ENCODE measurements at places on chromosomes 4 and X.

GRCh38 chrX:19747652-19748610 is 139.5 kb downstream of the SH3KBP1 start:
- peaks cover 40% of the 10 kb centered on the region for H3K36me3 ChIP-seq
- peak; percentile 69 for DNase-seq
- peak overlapping the region; percentile 63 for H3K4me3 ChIP-seq
- H3K27ac ChIP-seq, result peak overlapping the region; percentile 92

GRCh38 chrX:87140800-87141483 is 376.7 kb upstream of the KLHL4 start:
- no peak overlapping the region for H3K27ac ChIP-seq
- H3K36me3 ChIP-seq, result no peaks in the 10 kb centered on the region
- no peak for DNase-seq
- H3K27me3 ChIP-seq, result no peaks in the 10 kb centered on the region

- no peak for DNase-seq
- no peaks in the 10 kb centered on the region for H3K27me3 ChIP-seq
- H3K27ac ChIP-seq, result no peak overlapping the region
- peaks cover 13% of the 10 kb centered on the region for H3K4me1 ChIP-seq
Measured at GRCh38 chr4:177492022-177492421, 49.8 kb upstream of the AGA start.

GRCh38 chrX:72127332-72127731 is 4.4 kb downstream of the RTL5 start:
- no peaks in the 10 kb centered on the region for H3K36me3 ChIP-seq
- no peak for DNase-seq
- H3K4me3 ChIP-seq, result no peak overlapping the region
- peaks cover 56% of the 10 kb centered on the region for H3K27me3 ChIP-seq
- peaks cover 8% of the 10 kb centered on the region for H3K4me1 ChIP-seq
- no peak overlapping the region for H3K27ac ChIP-seq

DNA sequence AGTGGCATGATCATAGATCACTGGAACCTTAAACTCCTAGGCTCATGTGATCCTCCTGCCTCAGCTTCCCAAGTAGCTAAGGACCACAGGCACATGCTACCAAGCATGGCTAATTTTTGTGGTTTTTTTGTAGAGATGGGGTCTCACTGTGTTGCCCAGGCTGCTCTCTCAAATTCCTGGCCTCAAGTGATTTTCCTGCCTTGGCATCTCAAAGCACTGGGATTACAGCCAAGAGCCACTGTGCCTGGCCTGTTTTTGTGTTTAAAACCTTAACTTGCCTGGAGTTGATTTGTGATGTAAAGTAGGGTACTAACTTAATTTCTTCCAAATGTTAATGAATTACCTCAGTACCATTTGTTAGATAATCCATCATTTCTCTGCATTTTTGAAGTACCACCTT is 22.3 kb downstream of the DLG3 start:
- H3K4me3 ChIP-seq, result no peak overlapping the region
- no peaks in the 10 kb centered on the region for H3K27me3 ChIP-seq
- peaks cover 6% of the 10 kb centered on the region for H3K4me1 ChIP-seq

DNA sequence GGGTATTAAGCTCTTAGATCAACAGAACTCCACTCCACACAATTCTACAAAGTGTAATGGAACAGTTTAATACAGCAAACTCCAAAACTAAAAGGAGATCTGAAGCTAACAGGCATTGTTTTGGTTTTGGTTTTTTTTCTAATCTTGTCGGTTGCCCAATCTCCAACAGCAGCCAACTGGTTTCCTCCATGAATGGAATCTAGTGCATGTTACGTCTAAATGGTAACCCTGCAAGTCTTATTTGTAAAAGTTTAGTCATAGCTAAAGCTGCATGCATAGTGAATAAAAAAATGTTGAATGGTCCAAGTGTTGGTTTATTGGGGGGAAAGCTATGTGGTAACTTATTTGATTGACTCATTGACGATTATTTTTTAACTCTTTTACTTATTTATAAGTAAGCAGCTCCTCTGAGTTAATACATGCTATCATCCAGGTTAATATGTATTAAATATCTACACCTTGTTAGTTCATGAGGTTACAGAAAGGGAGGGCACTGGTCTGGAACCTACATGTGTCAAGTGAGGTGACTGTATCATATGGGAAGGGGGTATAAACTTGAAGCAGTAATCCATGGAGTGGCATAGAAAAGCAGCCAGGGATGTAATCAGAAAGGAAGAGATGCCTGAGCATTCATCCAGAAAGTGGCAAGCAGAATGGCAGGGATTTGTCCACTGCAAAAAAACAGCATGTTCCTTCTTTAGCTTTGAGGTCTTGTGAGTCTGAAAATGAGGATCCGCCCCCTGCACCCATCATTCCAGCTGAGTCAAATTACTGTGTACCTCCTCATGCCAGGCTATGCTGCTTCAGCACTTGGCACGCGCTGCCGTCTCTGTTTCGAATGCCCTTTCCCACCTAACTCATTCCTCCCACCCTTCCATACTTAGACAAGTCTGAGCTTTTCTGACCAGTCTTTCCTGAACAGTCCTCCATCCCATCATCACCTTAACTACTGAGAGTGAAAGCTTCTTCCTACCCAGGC is 81.7 kb downstream of the PDGFC start:
- H3K27me3 ChIP-seq, result no peaks in the 10 kb centered on the region
- H3K4me3 ChIP-seq, result no peak overlapping the region
- H3K27ac ChIP-seq, result no peak overlapping the region
- no peak for DNase-seq
- H3K36me3 ChIP-seq, result no peaks in the 10 kb centered on the region
- H3K4me1 ChIP-seq, result no peaks in the 10 kb centered on the region

DNA sequence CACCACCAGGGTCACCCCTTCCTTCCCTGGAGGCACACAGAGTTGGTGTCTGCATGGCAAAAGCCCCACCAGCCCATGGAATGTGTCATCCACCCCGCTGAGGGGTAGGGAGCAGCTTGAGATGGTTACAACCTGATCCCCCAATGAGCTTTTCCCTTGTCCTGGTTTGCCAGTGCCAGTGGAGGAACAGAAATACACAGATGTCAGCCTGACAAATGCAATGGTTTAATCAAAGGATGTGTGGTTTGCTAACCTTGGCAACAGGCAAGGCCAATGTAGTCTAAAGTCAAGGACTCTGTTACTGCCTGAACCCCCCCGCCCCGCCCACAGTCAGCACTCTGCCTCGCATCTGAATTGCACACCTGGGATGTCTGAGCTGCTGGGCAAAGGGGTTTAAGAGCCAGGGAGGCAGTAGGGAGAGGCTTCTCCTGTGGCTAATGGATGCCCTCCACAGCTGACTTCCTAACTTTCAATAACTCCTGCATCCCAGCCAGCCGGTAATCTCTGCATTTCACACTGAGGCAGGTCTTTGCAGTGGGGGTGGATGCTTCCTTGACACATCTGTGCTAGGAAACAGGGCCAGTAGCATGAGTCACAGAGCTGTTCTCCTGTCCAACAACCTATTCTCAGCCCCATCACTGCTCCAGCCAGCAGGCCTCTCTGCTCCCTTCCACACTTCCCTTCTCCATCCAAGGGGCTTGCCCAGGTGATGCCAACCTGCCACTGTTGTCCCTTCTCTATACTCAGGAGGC is 137.5 kb downstream of the AMMECR1 start:
- peaks cover 17% of the 10 kb centered on the region for H3K36me3 ChIP-seq
- peaks cover 4% of the 10 kb centered on the region for H3K4me1 ChIP-seq
- no peaks in the 10 kb centered on the region for H3K27me3 ChIP-seq

- peaks cover 7% of the 10 kb centered on the region for H3K4me1 ChIP-seq
- no peak overlapping the region for H3K27ac ChIP-seq
- H3K27me3 ChIP-seq, result no peaks in the 10 kb centered on the region
- no peak for DNase-seq
- no peak overlapping the region for H3K4me3 ChIP-seq
- no peaks in the 10 kb centered on the region for H3K36me3 ChIP-seq
Measured at GRCh38 chr4:155371432-155372043, 5.2 kb downstream of the MAP9 start.

DNA sequence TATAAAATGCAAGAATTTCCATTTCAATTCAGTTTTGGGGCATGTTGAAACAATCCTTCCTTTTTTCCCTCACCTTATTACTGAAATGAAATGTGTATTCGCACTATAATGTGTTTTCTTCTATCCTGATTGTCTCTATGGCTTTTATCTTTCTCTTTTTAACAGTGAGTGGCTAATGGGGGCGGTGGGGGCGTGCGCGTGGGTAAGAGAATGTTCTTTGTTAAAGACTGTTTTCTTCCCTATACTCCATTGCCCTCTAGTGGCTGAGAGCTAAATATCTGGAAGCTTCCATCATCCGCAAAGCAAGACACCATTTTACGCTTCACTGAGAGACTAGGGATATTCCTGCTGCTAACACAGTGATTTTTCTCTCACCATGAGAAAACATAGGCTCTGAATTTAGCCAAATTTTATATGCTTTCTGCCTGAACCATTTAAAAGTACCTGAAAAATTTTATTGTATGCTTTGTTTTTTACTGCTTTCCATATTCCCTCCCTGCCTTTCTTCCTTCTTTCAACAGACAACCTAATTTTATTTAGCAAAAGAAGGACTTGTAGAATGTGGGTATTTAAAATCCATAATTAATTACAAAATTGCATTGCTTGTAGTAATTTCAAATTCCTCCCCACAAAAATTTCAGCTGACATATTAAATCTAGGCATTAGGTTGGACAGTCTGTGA is 194.0 kb downstream of the GASK1B start:
- no peaks in the 10 kb centered on the region for H3K36me3 ChIP-seq
- H3K4me1 ChIP-seq, result peaks cover 2% of the 10 kb centered on the region
- peak; percentile 4 for DNase-seq
- no peak overlapping the region for H3K27ac ChIP-seq
- H3K4me3 ChIP-seq, result no peak overlapping the region

DNA sequence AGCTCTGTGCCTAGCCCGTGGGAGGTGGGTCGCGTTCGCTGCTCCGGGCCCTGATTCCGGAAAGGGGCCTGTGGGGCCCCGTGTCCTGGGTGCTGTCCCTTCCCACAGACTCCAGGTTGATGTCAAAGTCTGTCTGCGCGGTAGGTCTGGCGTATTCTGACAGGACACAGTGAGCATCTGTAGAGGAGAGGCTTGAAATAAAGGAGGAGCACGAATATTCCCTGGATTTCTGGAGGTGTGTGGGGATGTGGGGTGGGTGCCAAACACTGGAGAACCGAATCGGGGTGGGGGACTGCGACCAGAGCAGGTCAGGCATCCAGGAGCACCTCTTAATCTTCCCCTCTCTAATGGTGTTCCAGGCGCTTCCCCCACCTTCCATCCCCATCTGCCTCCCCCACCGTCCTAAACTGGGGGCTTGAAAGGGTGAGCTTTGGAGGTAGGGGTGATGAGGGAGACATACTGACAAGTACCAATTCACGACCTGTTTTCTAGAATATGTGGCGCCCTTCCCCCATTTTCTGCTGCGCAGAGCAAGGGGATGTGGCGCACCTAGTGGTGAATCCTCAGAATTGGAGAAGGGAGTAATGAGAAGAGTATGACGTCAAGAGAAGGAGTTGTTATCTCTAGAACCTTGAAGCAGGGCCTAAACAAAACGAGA is 877 bp downstream of the GPRASP1 start:
- peak overlapping the region; percentile 91 for H3K4me3 ChIP-seq
- H3K27me3 ChIP-seq, result no peaks in the 10 kb centered on the region
- peaks cover 8% of the 10 kb centered on the region for H3K36me3 ChIP-seq
- peaks cover 23% of the 10 kb centered on the region for H3K4me1 ChIP-seq
- H3K27ac ChIP-seq, result peak overlapping the region; percentile 85

DNA sequence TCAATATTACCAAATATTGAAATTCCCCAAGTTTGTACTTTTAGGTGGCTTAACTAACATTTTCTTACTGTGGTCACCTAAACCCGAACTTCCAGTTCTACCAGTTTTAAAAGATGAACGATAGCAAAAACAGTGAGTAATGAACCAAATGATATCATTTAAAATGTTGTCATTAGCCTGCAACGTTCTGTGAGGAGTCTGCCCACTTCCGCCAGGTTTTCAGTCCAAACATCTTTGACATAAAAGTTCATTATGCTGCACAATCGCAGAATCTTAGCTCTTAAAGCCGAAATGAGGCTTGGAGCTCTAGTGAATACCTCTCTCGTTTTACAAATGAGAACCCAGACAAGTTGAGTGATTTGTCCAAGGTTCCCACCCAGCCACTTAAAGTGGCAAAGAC is 762 bp downstream of the PIGA start:
- H3K4me1 ChIP-seq, result peaks cover 8% of the 10 kb centered on the region
- no peak for DNase-seq
- H3K36me3 ChIP-seq, result peaks cover 2% of the 10 kb centered on the region
- peaks cover 5% of the 10 kb centered on the region for H3K27me3 ChIP-seq
- H3K4me3 ChIP-seq, result peak overlapping the region; percentile 88

- H3K27ac ChIP-seq, result no peak overlapping the region
- H3K4me3 ChIP-seq, result no peak overlapping the region
- H3K36me3 ChIP-seq, result no peaks in the 10 kb centered on the region
- H3K27me3 ChIP-seq, result no peaks in the 10 kb centered on the region
Measured at GRCh38 chrX:153781428-153782047, 697 bp downstream of the SRPK3 start.

Measured in activated naive CD8-positive, alpha-beta T cell treated with anti-CD3 and anti-CD28 coated beads for 36 hours (primary cell).